AG09319 (cell line): ENCODE measurements at places on chromosomes 2 and 18.

DNA sequence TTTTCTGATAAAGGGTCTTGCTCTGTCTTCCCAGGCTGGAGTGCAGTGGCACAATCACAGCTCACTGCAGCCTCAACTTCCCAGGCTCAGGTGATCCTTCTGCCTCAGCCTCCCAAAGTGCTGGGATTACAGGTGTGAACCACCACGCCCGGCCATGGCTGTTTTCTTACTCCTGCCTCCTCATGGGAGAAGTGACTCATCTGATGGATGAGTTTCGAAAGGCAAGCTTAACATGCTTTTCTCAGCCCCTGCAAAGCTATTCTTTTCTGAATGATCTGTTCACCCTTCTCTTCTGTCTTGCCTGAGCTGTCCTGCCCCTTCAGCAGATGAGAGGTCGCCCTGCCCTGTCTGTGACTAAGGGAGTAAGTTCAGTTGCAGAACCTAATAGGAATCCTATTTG, 929 bp upstream of the CREG2 start:
- DNase-seq = no peak

DNA sequence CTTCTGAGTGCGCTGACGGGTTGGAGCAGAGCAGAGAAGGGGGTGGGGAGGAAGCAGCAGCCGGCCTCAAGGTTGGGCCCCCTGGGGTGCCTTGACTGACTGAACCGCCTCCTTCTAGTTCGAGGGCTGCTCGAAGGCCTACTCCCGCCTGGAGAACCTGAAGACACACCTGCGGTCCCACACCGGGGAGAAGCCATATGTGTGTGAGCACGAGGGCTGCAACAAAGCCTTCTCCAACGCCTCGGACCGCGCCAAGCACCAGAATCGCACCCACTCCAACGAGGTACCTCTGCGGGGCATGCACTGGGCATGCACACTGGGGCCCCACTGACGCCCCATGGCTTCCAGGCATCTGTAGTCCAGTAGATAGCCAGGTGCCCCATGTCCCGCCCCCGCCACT, 246.9 kb downstream of the GLI2 start:
- DNase-seq = no peak

GRCh38 chr18:10135302-10135926, 221.6 kb downstream of the VAPA start:
- DNase-seq = no peak

GRCh38 chr2:176637142-176637485, 367.9 kb downstream of the MTX2 start:
- no peak for DNase-seq

GRCh38 chr2:217996361-217996760, 6.4 kb downstream of the TNS1 start:
- DNase-seq = no peak

GRCh38 chr2:144707736-144708326, 187.9 kb upstream of the ZEB2 start:
- DNase-seq = no peak

DNA sequence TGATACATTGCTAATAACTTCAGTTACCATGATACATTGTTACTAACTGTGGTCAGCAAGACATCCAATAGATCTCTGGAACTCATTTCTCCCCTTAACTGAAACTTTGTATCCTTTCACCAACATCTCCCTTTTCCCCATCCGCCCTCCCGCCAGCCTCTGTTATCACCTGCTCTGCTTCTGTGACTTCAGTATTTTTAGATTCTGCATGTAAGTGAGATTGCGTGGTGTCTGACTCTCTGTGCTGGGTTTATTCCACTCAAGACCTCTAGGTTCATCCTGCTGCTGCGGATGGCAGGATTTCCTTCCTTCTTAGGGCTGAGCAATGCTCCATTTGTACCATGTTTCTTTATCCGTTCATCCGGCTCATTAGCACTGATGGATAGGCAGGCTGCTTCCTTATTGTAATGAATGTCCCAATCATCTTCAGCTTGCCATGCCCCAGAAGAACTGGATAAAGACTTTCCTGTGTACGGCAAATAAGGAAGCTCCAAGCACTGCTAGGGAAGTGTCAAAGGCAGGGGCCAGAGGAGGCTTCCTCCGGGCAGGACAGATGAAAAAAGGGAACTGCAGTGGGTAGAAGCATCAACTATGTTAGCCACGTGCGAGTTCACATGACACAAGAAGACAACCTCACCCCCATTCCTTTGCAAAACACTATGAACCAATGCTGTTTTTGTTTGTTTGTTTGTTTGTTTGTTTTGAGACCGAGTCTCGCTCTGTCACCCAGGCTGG, 113.4 kb downstream of the EIPR1 start:
- DNase-seq = no peak

DNA sequence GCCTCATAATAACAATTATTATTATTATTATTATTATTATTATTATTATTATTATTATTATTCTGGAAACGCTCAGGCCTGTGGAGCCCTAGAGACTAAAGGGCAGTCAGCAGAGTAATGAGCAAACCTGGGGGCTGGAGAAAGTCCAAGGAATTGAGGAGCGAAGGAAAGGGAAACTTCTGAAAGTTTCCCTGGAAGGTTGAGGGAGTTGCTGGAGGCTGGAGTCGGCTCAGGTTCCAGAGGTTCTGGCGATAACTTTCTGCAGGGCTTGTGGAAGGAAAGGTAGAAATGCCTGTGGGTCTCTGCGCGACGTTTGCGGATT, 9.2 kb downstream of the POU3F3 start:
- no peak for DNase-seq

GRCh38 chr2:108940156-108940555, 48.9 kb downstream of the EDAR start:
- no peak for DNase-seq

DNA sequence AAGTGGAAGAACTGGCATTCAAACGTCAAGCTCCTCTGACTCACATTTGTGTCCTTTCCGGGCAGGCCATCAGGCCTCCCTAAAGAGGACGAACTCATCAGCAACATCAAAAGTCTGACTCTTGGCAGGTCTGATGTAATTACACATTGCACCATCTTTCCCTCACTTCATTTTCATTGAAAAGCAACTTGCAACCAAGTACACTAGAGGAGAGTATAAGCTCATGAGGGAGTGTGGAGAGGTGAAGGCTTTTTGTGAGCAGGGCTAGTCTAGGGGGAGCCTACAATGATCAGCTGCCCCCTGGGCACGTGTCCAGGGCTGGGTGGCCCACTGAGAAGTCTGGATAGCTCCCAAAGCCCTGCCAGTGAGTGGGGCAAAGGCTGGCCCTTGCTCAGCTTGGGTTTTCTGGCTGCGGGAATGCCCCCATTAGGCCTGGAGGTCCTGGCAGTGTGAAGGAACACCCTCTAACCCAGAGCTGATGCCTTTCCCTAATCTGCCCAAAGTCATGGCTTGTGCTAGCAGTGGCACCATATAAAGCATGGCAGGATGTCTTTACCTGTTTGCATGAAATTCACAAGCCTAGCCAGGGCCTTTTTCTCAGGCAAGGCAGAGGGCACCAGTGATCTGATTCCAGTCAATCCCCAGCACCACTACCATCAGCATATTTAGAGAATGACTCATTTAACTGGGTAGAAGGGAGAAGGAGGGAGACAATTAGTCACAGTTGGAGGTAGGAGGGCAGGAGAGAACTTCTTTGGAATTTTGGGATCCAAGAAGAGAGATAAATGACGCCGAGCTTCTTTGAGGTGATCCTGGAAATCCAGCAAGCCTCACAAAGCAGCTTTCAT, 8.5 kb upstream of the DAW1 start:
- no peak for DNase-seq

- no peak for DNase-seq
These were observed 41.8 kb downstream of the UBXN4 start for GRCh38 chr2:135783439-135783838.

- no peak for DNase-seq
These were observed 223.5 kb downstream of the HRH4 start for GRCh38 chr18:24683925-24684324.

DNA sequence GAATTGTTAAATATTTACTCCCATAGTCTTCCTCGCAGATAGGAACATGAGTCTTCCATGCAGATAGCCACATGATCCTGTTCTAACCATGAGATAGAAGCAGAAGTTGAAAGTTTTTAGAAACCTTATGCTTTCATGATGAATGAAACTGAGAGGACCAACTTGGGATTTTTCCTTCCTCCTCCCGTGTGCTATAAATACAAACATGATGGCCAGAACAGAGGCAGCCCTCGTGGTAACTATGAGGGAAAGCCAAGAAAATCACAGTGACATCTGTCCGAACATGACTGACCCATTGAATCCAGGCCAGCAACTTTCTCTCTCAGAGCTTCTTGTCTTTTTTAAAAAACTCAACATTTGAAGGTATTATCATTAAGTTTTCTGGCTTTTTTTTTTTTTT, 78.5 kb downstream of the ACAA2 start:
- DNase-seq = no peak

DNA sequence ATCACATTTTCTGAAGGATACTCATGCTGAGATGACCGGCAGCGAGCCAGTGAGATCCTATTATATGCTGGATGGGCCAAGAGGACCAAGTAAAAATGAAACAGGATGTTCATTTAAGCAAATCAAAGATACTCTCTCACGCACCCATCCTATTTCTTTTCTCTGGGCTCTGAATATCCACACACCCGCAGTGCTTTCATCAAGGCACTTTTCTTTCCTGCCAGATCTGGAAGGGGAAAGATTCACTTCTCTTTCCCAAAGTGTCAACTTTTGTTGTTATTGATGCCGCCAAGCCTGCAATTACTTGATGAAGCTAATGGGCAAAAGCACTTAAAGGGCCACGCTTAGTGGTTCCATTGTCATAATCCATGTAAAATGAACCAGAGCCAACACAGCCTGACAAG, 191.9 kb upstream of the CHAC2 start:
- DNase-seq = no peak

- no peak for DNase-seq
These were observed 1621.3 kb downstream of the SUCLG1 start for GRCh38 chr2:82837588-82838304.

GRCh38 chr2:10533811-10534321, 85.7 kb upstream of the ODC1 start:
- peak; percentile 11 for DNase-seq

DNA sequence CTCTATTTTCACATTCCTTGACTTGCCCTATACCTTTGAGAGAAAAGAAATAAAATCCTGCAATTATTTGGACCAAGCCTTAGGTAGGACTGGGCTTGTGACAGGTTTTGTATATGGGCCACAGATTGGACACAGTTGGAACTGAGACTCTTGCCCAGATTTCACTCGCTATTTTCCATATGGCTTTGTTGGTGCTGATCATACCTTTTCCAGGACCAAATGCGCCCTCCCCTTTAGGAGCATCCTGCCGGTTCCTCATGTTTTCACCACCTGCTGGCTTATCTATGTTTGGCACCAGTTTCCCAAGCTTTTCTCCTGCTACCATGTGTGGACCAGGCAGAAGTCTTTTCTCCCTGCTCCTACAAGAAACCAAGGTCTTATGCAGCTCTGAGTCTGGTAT, 494.9 kb downstream of the EPHA4 start:
- DNase-seq = no peak

DNA sequence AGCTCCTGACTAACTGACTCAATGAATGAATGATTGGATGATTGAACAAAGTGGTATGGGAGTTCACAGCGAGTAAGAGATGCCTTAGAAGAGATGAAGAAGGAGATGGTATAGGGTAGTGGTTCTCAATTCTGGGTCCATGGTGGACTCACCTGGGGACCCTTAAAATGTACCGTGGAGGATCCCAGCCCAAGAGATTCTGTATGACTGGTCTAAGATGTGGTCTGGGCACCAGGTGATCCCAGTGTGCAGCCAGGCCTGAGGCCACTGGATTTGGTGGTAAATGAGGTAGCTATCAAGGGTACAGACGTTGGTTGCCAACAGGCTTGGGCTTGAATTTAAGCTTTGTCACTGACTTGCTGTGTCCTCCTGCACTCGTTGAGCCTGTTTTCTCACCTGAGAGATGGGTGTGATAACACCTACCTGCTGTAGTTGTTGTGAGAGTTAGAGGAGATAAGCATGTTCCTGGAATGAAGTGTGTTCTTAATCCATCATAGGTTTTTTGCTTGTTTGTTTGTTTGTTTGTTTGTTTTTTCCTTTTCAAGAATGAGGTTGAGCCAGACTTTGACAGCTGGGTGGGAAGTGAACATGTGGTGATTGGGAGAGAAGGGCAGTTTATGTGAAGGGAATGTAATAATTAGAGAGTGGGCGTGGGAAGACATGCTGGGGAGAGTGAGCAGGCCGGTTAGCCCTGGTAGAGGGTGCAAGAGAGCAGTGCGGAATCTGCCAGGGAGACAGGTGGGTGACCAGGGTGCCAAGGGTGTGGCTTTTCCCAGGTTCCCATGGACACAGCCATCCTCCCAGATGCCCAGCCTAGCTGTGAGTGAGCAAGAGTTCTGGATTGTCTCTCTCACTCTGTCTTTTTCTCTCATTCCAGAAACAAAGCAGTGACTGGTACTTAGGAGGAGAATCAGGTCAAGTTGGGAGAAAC, 31.4 kb upstream of the IL1B start:
- DNase-seq = no peak

DNA sequence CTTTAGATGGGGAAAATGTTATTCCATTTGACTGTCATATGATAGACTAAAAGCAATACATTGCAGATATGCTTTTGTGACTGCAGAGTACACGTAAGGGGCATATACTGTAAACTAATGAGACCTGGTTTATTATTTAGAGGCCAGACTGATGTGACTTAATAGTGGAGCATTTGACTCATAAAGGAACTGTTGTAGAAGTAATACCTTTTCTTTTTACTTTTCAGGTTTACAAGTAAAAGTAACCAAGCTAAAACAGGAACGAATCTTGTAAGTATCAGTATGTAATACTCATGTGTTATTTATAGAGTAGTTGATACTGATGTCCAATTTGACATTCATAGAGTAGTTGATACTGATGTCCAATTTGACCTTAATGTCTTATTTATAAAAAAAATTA, 13.1 kb downstream of the RBBP8 start:
- no peak for DNase-seq

DNA sequence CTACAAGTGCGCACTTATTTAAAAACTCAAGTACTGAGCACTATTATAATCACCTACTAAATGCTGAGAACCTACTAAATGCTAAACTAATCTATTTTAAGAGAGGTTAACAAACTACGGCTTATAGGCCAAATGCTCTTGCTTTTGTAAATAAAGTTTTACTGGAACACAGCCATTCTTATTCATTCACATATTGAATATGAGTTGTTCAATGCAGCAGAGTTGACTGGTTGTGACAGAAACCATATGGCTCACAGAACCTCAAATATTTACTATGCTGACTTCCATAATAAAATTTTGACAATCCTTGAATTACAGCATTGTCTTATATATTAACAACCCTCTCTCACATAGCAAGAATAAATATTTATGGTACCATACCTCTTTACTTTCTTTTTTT, 103.2 kb downstream of the ZNF521 start:
- no peak for DNase-seq

- no peak for DNase-seq
These were observed 8.1 kb downstream of the METTL21A start for GRCh38 chr2:207617011-207617671.

DNA sequence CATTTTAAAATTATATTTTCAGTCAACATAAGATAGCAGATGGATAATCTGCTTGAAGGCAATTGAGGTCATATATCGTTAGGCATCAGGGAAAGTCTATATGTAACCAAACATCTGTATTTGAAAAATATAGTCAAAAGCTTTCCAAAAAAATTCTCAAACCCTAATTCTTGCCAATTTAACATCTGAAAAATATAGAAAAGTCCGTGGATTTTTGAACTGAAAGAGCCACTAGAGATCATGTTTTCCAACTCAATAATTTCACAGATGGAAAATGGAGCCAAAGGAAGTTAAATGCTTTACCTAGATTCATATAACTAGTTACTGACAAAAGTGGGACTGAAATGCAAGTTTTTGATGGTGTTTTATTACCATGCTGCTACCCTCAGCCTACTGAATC, 185.1 kb upstream of the ZNF804A start:
- DNase-seq = no peak
